ENCODE measurements at places on chromosomes 1 and 21. TPM values are rescaled to one million over a fixed set of nuclear protein-coding genes. Genes with fewer than 3 reads are reported as not detected.

Gene FNDC10
- total RNA-seq = 2.5 TPM

Gene FCAMR
- not detected for total RNA-seq

Gene SAMSN1
- total RNA-seq = not detected

Gene NAV1
- 0.01 TPM for total RNA-seq

Gene NFASC
- total RNA-seq = not detected

Gene FCER1G
- total RNA-seq = 1.3 TPM

Gene PLXNA2
- total RNA-seq = 0.24 TPM

Gene OR6P1
- not detected for total RNA-seq

Gene LDLRAD2
- not detected for total RNA-seq

All from HepG2 (cell line).